ENCODE measurements at places on chromosomes 1 and 21.

DNA sequence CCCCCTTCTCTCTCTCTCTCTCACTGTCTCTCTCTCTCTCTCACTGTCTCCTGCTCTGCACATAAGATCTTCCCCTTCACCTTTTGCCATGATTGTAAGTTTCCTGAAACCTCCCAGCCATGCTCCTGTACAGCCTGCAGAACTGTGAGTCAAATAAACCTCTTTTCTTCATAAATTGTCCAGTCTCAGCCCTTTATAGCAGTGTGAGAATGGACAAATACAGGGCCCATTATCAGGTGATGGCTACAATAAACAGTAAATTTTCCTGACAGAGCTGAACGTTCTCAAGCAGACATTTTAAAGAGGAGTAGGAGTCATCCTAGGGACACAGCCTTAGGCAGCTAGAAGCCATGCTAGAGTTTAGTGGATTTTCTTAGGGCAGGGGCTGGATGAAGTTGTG lies 1679.7 kb upstream of the B3GALT2 start:
- no peak for DNase-seq

GRCh38 chr1:28761189-28761588 lies 24.4 kb downstream of the YTHDF2 start:
- no peak for DNase-seq

DNA sequence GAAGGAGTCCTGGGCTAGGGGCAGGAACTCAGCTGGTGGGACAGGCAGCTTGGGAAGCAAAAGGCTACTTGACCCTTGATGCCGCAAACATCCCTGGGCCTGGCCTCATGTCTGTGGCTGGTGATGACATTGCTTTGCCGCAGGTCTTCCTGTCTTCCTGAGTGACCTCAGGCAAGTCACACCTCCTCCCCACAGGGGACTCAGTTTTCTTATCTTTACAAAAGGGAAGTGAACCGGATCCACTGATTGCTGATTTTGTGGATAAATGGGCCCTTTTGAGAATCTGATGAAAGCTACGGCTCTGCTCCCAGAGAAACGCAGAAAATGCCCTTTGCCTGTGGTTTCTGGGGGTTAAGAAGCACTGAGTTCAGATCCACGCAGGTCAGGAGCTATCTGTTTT lies 20.7 kb downstream of the PLOD1 start:
- DNase-seq = no peak

DNA sequence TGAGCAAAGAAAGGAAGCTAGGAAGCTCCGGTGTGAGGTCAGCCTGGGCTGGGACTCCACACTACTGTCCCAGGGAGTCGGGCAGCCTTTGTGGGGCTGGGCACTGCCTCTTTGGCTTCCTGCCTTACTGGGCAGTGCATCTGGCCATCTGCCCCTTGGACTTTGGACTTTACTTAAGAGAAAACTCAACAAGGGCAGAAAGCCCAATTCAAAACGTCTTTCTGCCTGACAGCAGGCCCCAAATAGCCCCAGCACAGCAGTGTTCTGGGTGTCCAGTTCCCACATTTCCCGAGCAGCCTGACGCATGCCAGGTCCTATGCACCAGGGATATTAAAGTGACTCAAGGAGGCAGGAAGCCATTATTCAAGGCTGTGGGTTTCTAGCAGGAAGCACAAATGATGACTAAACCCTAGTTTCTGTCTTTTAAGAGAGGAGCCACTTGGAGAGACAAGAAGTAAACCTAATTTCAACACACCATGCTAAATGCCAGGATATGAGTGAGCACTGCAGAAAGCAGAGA lies 37.9 kb upstream of the EDEM3 start:
- DNase-seq = no peak

- DNase-seq = no peak
These were observed 13.6 kb downstream of the RWDD3 start for GRCh38 chr1:95247607-95248006.

- DNase-seq = no peak
These were observed 1048.3 kb downstream of the AMY1C start for GRCh38 chr1:104797982-104798381.

GRCh38 chr1:206581571-206581981 lies 30.7 kb downstream of the EIF2D start:
- DNase-seq = peak; percentile 64
